ENCODE measurements at places on chromosomes 2 and 18.

DNA sequence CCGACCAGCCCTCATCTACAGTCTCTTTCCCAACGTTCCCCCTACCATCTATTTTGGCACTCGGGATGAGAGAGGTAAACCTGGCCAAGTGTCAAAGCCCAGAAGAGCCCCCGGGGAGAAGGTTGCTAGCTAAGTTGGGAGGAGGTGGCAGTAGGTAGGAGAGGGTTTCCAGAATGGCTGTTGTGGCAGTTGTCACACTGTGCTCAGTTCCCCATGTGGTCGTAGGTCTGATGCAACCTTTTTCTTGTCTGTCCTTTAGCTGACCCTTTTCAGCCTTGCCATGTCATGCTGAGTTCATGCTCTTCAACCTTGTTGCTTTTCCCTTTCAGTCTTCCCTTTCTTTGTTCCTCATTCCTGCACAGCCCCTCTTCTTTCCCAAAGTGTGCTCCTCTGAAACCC is 34.5 kb downstream of the TTLL4 start:
- DNase-seq: no peak

DNA sequence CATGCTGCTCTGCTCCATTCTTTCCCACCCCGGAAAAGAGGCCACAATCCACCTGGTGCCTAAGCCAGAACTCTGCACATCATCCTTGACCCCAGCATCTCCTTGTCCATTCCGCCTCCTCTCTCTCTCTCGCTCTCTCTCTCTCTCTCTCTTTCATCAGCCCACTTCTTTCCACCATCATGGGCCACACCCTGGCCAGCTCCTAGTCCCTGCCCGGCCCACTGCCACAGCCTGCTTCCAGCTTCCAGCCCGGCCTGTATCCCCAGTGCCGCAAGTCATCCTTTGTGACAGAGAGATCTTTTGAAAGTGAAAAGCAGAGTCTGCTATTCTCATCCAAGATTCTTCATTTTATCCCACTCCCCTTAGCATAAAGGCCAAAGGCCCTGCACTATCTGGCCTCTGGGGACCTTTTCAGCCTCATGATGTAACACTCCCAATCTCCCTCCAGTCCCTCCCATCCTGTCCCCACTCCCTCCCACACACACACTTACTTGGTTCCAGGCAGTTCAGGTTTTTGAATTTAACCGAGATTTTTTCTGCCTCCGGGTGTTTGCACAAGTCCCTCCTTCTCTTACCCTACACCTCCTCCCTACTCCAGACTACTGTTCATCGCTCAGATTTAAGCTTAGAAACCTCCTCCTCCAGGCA is 214.0 kb downstream of the EN1 start:
- DNase-seq: no peak

GRCh38 chr2:13240789-13241487 is 524.2 kb downstream of the TRIB2 start:
- no peak for DNase-seq

DNA sequence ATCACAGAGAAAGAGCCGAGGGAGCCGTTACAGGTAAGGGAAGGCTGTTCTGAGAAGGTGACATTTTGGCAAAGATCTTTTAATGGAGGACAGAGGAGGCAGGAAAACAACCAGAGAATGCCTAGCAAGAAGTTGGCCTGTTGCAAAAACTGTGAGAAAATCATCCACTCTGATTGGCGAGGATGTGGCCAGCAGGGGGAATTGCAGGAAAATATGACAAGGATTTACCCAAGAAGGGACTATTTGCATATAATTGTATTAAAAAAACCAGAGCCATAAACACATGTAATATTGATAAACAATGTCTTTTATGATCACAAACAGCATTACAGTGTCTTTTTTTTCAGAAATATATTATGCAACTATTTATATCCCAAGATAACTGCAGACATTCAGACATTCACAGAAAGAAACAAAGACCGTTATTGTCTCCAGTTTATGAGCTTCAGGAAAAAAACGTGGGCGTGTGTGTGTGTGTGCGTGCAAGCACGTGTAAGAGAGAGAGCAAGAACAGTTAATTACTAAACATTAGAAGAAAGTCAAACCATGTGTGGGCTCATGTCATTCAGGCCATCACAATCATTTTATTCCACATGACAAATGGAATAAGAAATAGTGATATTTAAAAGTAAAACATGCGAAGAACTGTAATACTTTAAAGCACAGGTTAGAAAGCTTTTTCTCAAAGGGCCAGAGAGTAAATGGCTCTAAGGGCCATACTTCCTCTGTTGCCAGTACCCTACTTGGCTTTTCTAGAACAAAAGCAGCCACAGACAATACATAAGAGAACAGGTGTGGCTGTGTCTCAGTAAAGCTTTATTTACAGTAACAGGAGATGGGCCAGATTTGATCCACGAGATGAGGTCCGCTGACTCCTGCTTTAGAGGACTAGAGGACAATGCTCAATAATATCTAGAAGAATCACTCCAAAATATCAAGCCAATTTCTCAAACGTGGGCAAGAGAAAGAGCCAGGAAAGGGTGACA is 324.1 kb downstream of the DLGAP1 start:
- no peak for DNase-seq

- DNase-seq: no peak
Observed at GRCh38 chr18:26376105-26376504, 149.9 kb downstream of the TAF4B start.

DNA sequence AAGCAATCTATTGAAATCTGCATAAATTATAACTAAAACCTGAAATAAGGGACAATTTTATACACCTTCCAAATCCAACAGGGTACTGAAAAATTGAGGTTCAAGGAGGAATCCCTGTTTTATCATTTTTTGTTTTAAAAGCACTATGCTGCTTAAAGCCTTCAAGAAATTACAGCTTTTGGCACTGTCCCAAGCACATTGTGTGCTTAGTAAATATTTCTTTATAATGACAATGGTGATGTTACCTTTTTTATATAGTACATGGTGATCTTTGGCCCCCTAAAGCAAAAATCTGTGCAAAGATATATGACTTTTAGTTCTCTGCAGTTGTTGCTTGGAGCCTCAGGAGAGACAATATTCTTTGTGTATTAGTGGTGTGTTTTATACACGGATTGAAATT is 71.6 kb upstream of the EFEMP1 start:
- no peak for DNase-seq
